T-helper 17 cell (primary cell): ENCODE measurements at places on chromosomes 5 and 9.

- no peak for DNase-seq
Measured at GRCh38 chr5:113067635-113068344, 91.2 kb downstream of the DCP2 start.

GRCh38 chr5:80568251-80568650 is 1.8 kb downstream of the ANKRD34B start:
- DNase-seq = no peak

- DNase-seq = no peak
Measured at GRCh38 chr5:117143406-117143805, 568.8 kb upstream of the SEMA6A start.

GRCh38 chr9:30235564-30235963 is 2148.9 kb upstream of the ACO1 start:
- no peak for DNase-seq

- no peak for DNase-seq
Measured at GRCh38 chr5:56737002-56737621, 78.2 kb upstream of the MAP3K1 start.

DNA sequence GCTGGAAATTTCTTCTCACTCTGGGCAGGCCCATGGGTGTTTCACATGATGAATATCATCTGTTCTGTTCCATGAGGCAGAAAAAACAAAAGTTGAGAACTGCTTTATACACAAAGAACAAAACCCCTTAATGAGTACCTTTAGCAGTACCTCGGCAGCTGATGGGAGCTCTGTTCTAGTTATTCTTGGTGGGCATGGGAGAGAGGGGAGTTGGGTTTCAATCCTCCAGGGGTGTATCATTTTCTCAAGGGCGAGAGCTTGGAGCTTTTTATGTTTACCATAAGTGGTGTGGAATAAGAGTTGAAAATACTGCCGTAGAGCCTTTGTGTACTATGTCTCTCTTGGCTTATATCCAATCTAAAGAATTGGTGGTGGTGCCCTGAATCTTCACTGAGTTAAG is 103.3 kb upstream of the ZNF608 start:
- DNase-seq = no peak

GRCh38 chr9:1939926-1940368 is 75.2 kb upstream of the SMARCA2 start:
- DNase-seq = peak; percentile 11

- no peak for DNase-seq
Measured at GRCh38 chr9:124760719-124761118, 10.4 kb downstream of the NR6A1 start.

GRCh38 chr5:7816535-7816901 is 34.4 kb downstream of the CFAP90 start:
- DNase-seq = no peak

DNA sequence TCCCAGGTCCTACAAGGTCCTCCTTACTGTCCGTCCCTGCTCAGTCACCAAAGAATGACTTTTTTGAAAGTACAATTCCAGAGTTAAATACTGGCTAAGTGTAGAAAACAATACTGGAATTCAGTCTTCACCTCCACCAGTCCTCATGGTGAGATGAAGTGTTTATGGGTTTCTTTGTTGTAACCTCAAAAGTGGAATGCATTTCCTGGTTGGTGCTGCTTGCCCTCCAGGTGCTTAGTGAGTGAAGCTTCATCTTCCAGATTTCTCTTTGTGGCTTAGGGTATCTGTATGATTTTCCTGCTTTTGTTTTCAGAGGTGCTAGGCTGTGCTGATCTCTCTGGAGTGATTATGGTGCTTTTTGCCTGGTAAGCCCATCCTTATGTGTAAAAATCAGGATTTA is 49.4 kb upstream of the DHFR start:
- no peak for DNase-seq

- DNase-seq = no peak
Measured at GRCh38 chr5:77994943-77995342, 218.8 kb upstream of the TBCA start.

DNA sequence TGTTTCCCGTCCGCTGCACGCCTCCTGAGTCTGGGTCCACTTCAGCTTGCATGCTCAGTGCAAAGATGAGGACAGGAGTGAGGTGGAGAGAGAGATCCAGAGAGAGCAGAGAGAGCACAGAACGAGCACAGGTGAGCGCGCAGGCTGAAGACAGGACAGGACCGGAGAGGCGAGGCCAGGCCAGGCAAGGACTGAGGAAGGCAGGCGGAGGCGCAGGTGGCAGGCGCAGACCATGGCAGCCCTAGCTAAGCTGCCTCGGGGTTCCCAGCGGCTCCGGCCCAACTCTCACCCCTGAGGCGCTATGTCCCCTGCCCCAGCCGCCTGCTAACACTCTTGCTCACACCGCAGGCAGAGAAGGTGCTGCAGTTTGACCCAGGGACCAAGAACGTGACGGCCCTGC is 9.7 kb downstream of the GRIN1 start:
- no peak for DNase-seq

DNA sequence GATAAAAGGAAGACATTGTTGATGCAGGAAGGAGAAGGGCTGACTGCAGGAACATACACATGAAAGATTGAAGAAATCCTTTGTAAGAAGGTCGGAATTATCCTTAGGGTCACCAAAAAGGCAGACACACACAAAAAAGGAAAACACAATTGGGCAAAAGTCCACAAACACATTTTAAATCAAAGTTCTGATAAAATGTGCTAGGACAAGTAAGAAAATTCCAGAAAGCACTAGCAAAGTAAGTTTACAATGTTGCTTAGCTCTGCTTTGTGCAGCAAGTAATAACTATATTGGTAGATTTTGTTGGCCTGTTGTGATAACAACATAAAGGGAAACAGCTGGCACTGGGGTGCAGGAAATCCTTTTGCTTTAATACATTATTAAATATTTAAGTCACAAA is 99.8 kb upstream of the VCAN start:
- no peak for DNase-seq

DNA sequence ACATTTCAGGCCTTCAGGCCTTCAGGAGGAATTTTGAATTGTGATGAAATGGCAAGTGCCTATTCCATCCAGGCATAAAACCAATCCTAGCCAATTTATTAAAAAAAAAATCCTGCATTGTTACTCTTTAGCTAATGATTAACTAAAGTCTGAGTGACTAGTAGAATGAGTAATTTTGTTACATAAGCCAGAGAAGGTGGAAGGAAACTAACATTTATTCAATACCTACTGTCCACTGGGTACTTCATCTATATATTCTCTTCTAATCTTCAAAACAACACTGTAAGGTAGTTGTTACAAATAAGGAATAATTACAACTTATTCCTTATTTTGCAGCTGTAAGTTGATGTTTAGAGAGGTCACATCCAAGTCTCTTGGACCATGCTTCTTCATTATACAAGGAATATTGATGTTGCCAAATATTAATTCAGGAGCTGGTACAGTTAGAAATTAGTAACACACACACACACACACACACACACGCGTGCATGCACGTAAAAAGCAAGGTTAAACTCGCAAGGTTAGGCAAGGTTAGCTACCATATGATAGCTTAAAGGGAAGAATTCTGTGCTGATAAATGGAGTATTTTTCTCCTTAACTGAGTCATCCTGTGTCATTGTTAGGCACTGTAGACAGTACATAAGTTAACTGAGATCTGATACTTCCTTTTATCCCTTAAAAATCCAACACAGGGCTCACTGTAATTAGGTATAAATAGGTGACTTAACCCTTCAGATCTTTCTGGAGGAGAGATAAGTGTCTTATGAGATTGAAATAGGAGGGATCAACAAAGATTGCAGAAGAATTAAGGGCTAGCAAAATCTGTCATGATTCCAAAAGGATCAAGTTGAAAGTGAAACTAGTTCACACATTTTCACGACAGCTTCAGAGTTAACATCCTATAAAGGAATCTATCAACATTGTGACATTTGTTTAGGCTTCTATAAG is 596.9 kb downstream of the PDE4D start:
- DNase-seq = no peak

- no peak for DNase-seq
Measured at GRCh38 chr5:107820429-107820828, 149.7 kb upstream of the EFNA5 start.

- no peak for DNase-seq
Measured at GRCh38 chr5:38870595-38870994, 24.8 kb downstream of the OSMR start.

GRCh38 chr9:22068369-22068768 is 59.3 kb upstream of the CDKN2B start:
- DNase-seq = no peak

GRCh38 chr9:125646217-125646616 is 60.8 kb downstream of the MAPKAP1 start:
- DNase-seq = no peak

DNA sequence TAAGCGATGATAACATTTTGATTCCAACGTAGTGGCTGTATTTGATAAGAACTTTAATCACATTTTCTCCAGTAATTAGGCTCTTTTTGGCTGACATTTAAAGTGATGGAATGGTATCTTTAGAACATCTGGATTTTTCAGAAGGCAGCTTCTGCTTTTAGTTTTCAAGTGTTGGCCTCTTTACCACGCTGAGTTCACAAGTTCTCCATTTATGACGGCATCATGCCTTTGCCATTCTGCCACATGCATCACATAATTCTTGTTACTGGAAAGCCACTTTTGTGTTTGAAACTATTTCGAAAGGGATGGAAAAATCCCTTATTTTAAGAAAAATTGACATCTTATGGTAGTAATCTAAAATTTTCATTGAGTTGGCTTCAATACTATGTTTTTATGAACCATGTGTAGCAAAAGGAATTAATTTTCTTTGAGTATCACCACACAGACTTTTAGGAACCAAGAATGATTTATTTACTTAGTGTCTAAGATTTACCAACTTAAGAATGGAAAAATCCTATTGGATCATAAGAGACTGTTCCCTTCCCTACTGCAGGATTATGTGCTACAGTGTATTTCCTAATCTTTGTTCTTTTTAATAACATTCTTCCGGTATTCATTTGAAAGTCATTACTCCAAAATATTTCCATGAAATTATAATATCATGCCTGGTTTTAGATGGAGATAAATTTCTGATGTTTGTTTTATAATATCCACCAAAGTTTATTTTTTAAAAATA is 344.2 kb downstream of the ADGRV1 start:
- DNase-seq = no peak

DNA sequence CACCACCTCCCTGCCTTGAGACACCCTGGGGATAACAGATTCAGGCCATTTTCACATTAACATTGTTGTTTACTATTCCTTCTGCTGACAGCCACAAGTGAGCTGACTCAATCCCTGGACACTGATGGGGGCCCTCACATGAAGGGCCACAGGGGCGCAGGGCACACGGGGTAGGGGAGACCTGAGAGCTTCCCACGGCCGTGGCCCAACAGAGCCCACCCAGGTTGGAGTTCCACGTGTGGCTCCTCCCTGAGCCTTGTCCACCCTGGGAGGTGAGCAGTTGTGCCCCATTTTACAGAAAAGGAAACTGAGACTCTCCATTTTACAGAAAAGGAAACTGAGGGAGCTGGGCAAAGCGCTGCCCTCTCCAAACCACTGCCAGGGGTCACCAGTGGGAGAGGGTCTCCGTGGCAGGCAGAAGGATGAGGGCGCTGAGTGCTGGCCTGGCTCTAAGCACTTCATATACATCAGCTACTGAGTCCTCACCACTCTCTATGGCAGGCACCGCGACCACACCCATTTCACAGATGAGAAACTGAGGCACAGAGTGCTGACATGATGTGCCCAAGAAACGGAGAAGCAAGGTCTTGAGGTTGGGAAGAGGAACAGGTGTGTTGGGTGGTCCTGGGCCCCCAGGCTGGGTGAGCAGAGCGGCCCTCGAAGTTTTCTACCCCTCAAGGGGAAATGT is 2.3 kb downstream of the NINJ1 start:
- DNase-seq = no peak

GRCh38 chr9:98054376-98054951 is 2.1 kb upstream of the NANS start:
- no peak for DNase-seq

- no peak for DNase-seq
Measured at GRCh38 chr9:121833061-121833460, 181.6 kb downstream of the DAB2IP start.

- no peak for DNase-seq
Measured at GRCh38 chr9:114003351-114003750, 74.7 kb downstream of the AMBP start.

GRCh38 chr9:133031496-133031911 is 707 bp downstream of the GTF3C5 start:
- DNase-seq = no peak

- no peak for DNase-seq
Measured at GRCh38 chr9:99713838-99714306, 107.8 kb upstream of the NR4A3 start.

GRCh38 chr5:151921916-151922315 is 2.7 kb downstream of the GLRA1 start:
- DNase-seq = no peak

DNA sequence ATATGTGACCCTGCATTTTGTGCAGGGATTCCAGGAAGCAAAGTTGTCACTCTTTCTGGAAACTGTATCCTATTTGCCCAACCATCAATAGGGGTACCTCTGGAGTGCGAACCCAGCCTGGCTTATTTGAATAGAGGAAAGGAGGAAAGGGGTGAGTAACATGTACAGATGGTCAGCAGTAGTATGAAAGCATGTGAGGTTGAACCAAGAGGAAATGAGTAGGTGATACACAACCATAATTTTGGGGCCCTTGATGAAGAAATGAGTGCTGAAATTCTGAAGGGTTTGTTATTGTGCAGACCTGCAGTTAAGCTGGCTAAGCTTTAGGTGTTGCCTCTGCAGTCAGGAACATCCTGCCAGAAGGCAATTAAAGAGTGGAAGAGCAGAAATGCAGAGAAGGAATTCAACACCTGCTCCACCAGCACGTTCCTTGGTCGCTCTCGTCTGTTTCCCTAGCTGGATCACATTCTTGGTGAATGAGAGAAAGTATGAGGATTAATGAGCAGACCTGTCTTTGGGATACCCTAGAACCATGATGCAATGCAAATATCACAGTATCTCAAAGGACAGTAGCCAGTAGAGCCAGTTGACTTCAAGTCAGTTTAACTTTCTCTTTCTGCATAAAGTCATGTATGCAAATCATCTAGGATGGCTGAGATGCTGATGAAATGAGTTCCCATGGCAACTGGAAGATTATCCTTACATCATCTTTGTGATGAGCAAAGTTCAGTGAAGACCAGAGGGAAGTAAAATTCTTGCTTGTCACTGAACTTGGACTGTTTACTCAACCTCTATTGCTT is 13.2 kb upstream of the IL12B start:
- no peak for DNase-seq

GRCh38 chr5:87139795-87140194 is 127.9 kb upstream of the RASA1 start:
- no peak for DNase-seq

GRCh38 chr5:116738615-116739261 is 164.1 kb upstream of the SEMA6A start:
- no peak for DNase-seq
